Stimulated activated CD4-positive, alpha-beta T cell treated with anti-CD3 and anti-CD28 coated beads, TNF-alpha, amount 100 ng/mL, for 24 hours (primary cell): ENCODE measurements at places on chromosomes 5 and 9.

GRCh38 chr9:69460012-69460411 lies 135.0 kb downstream of the ENTREP1 start:
- DNase-seq = no peak

DNA sequence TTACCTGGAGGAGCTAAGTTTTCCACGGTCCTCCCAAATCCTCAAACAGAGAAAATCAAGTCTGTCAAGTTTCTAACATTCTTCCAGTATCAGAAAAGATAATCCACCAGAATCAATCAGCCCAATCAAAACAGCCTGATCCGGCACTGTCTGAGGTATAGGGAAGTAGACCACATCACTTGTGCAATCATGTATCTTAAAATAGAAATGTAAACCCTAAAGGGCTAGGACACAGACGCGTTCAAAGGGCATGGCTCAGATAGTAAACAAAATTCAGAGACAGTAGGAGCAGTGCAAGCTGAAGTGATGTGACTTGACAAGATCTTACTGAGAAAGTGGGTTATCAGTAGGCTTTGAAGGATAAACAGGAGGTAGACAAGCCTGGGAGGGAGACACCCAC lies 252.4 kb upstream of the DAPK1 start:
- no peak for DNase-seq

DNA sequence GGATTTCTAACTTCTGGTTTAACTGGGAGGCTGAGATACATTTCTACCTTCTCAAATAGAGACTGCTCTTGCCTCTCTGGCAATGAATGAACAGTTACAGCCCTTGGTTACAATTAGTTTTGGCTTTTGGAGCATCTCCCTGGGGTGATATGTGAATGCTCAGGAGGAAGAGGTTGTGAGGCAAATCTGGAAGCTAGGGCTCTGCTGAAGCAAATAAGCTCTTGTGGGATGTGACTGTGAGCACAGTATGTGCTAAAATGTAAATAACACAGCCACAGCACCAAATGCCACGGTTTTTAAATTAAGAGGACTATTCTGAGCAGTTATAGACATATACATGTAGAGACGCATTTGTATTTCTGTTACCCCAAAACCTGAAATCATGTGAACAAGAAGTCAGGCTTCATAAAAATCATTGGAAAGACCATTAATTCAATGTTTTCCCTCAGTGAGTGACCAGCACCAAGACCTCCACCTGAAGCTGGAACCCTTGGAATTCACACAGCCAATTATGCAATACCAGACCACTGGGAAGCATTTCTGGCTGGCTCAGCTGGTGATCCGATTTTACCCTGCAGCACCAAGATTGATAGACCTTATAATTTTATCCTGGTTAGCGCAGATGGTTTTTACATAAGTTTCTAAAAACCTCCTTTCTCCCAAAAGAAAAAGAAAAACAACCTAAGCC lies 3.0 kb upstream of the SLC44A1 start:
- DNase-seq = no peak

DNA sequence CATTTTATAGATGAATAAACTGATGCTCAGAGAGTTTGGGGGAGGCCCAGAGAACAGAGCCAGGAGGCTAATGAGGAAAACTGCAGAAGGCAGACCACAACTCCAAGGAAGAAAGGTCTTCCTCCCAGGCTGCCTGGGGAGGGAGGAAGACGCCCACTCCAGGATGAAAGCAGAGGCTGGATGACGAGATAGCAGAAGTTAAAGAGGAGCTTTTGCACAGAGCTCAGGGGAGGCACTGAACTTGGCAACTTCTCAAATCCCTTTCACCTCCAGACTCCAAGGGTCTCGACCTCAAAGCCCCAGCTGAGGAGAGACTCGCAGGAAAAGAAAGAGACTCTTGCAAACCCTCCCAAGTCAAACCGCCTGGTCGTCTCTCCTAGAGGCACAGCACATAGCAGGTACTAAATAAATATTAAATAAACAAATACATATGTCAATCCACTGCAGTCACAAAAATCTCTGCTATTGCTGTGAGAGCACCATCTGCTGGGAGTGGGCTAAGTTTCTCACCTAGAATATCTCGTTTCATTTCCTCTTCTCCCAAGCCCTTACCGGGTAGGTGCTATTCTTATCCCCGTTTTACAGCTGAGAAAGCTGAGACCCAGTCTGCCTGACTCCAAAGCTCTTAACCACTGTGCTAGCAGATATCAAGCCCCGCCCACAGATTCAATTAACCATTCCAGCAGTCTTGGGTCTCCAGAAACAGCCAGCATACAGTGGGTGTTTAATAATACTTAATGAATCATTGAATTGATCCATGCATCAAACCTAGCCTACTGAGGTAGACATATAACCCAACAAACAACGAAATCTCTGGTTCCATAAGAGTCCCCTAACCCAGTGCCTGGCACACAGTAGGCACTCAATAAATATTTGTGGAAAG lies 97.8 kb upstream of the HAND1 start:
- DNase-seq = no peak

DNA sequence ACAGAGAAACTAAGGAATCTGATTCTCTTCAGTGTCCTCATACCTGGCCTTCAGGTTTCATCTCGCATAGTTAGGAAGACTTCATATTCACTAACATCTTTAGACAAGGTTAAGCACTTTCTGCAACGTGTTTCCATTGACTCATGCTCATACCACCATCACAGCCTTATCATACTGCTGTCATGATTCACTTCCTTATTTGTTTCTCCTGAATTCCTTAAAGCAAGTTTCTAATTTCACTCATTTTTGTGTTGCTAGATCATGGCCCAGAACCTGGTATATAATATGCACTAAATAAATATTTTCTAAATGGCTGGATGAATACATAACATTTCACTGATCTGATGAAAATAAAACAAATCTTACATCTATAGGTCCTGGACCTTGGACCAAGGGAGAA lies 472.9 kb downstream of the PRELID2 start:
- no peak for DNase-seq

GRCh38 chr5:98069876-98070512 lies 703.5 kb upstream of the RGMB start:
- no peak for DNase-seq

DNA sequence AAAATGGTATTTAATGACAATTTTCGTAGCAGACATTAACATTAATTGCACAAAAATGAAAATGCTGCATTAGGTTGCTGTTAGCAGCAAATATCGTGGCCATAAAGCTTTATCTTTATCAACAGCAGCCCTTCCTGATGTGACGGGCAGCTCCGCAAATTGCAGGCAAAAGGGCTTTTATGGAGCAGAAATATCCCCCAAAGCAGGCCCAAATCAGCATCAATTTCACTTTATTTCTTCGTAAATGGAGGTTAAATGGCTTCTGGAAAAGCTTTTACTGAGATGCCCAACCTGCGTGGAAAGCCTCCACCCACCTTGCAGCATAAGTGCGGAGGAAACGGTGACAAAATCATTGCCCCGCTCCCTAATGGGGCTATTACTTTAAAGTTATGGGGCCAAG lies 77.9 kb upstream of the BARHL1 start:
- no peak for DNase-seq

- DNase-seq = no peak
Observed at GRCh38 chr9:32177396-32177795, 207.0 kb upstream of the ACO1 start.

- no peak for DNase-seq
Observed at GRCh38 chr5:159286420-159287035, 23.4 kb downstream of the UBLCP1 start.

GRCh38 chr5:31273631-31274378 lies 80.3 kb downstream of the CDH6 start:
- DNase-seq = no peak

DNA sequence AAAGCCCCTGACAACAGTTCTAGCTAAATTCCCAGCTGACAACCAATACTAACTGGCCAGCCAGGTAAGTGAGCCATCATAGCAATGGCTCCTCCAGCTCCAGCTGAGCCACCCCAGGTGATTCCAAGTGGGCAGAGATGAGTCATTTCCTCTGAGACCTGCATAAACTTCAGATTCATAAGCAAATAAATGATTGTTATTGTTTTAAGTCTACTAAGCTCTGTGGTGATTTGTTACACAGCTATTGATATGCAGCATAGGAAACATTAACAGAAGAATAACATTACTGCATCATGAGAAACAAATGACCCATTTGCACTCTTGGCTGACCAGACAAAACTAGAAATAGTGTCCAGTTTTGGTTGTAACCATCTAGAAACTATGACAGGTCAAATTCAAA lies 60.3 kb downstream of the TTC39B start:
- DNase-seq = no peak

DNA sequence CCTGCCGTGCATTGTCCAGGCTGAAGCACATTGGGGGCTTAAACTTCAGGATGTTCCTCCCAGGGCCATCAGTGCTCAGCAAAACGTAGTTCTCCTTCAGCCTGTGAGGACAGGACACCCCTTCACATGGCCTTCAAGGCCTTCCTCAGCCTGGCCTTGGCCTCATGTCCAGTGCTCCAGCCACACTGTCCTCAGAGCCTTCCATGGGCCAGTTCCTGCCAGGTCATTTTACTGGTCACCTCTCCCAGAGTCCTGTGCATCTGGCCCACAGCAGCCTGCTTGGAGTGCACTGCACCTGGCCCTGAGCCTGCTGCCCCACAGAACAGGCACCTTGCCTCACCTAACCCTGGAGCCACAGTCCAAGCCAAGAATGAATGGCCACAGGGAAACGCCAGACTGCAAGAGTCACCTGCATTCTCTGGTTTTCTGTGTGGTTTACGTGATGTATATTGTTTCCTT lies 8.7 kb downstream of the HNRNPAB start:
- no peak for DNase-seq

DNA sequence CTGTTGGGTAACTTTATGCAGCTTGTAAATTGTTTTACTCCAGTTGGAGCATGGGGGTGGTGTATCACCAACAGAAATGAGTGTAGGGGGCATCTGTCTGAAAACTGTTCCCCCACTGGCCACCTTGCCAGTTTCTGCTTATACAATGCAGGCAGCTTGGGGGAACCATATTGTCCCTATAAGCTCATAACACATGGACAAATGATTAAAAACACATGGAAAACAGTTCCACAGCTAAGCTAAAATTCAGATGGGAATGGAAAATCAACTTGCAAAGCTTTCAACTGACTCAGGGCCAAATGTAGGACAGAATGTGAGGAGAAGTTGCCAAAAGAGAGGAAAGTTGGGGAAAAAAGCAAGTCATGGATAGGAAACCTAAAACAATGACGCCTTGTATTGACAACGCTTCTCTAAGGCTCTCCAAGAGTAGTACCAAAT lies 7.9 kb upstream of the CER1 start:
- no peak for DNase-seq

- no peak for DNase-seq
Observed at GRCh38 chr5:100791391-100791790, 111.7 kb downstream of the ST8SIA4 start.

GRCh38 chr9:110541950-110542349 lies 37.6 kb downstream of the SVEP1 start:
- no peak for DNase-seq

- DNase-seq = no peak
Observed at GRCh38 chr9:77983320-77983662, 48.3 kb downstream of the GNAQ start.

DNA sequence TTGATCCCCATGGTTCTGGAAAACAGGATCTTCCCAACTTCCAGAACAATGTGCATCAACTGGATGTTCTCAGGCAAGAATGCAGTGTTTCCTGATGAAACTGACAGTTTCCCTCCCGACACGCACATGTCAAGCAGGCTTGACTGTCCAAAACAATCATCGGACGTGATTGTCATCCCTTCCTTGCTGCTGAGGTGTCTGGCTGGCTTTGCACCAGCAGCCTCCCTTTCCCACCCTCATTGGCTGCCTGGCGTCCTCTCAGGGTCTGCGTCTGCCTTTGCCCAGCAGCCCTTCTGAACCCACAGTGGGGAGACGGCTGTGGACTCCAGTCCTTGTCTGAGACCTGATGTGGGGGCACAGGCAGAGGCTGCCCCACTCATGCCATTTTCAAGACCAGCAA lies 110.8 kb downstream of the MARCHF3 start:
- no peak for DNase-seq

DNA sequence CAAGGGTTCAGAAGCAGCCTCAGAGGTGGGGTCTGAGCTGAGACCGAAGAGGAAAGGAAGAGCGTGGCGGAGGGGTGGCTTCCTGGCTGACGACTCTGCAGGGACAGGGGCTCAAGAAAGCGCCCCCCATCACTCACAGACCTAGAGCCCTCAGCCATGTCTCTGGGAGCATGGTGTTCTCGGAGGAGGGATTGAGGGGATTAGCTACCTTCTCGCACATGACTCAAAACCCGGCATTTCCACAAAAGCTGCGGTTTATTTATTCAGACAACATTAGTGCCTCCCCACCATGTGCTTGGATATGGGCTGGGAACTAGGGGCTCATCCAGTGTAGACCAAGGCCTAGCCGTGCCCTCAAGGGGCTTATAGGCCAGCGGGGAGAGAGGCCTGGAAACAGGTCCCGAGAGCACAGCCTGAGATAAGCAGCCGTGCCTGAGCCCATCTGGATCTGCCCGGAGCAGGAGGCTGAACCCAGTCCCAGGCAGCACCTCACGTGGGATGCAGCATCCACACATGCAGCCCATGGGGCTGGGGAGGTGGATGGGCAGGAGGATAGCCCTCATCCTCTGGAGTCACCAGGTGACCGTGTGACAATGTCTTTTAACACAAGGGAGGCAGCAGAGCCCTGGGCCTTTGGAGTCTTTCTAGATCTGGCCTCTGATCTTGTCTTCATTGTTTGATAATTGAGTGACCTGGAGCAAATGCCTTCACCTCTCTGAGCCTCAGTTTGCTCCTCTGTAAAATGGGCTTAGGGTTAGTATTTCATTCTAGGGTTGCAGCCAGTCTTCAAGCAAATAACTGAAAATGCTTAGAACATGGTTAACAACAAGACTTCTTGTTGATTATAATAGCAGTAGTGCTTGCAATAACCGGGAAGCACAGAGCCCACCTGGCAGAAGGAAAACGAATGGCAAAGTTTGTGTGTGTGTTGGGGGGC lies 878 bp upstream of the HMCN2 start:
- no peak for DNase-seq

DNA sequence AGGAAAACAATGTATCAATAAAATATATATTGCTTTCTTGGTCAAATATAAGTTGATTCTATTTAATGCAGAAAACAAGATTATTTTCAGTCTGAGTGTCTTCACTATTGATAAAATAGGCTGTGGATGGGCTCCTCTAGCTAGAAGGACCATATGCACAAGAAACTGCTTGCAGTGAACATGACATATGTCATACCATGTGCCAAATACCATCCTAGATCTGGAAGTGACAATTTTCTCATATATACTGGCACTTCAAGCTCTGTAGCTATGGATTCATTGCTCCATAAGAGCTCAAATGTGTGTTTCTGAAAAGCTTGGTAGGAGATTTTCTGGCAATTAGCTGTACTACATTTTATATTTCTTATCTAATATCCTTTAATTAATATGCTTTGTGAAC lies 95.6 kb upstream of the CDH6 start:
- no peak for DNase-seq
